Testis (tissue), 5 donors: ENCODE measurements at places on chromosomes 11 and 22. TPM values are rescaled to one million over a fixed set of nuclear protein-coding genes. Genes with fewer than 3 reads are reported as not detected.
A peak's percentile ranks its signal among the peaks of the same experiment; 100 is the strongest.

Gene GAS2
- total RNA-seq, result 9.0 TPM

Gene TEX12
- 6.3 TPM for total RNA-seq

Gene SLC5A1
- 4.8 TPM for total RNA-seq

Gene TRIOBP
- total RNA-seq, result 74.0 TPM

GRCh38 chr22:36238373-36239149, 766 bp downstream of the APOL2 start:
- no peaks in the 10 kb centered on the region for H3K36me3 ChIP-seq
- H3K27me3 ChIP-seq, result no peaks in the 10 kb centered on the region
- DNase-seq, result peak; percentile 49
- peak overlapping the region; percentile 48 for H3K4me3 ChIP-seq

DNA sequence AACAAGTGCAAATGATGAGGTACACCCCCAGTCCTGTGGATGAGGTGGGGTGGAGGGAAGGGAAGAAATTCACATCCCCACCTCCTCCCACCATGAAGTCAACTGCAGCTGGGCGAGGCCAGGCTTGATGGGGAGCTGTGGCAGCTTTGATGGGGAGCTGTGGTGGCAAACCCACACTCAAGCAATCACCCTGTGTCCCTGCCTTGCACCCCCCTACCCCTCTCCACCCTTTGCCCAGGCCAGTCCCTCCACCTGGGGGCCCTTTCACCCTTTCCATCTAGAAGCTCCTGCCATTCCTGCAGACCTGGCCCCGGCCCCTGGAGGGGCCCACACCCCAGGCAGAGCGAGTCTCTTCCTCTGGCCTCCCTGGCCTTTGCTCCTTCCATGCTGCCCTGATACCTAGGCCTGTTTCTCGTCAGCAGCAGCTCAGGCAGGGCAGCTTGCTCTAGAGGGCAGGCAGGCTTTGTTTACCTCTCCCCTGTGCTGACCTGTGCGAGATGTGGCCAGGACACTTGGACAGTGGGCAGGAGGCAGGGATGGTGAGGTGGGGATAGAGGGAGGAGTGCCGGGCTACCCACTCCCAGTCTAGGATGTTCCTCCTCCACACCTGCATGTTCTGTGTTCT, 4.5 kb upstream of the FGF3 start:
- no peaks in the 10 kb centered on the region for H3K4me1 ChIP-seq
- H3K27me3 ChIP-seq, result no peaks in the 10 kb centered on the region
- H3K27ac ChIP-seq, result no peak overlapping the region
- no peaks in the 10 kb centered on the region for H3K36me3 ChIP-seq
- DNase-seq, result no peak
- no peak overlapping the region for H3K4me3 ChIP-seq

DNA sequence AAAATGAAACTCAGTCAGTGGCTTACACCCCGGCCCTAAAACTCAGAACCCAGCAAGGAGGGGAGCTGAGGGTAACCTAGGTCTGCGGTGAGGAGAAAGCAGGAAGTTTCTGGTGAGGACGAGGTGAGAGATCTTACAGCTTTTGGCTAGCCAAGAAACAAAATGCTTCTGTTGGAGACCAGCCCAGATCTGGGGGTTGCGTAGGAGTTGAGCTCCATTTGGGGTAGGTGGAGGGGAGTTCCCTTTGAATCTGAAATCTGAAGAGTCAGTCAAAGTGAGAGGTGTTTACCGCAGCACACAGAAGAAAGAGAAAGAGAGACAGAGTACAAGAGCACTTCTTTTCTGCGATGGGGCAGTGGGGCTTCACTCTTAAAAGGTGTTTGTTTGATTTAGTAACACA, 29.6 kb downstream of the EHF start:
- no peaks in the 10 kb centered on the region for H3K27me3 ChIP-seq
- no peaks in the 10 kb centered on the region for H3K36me3 ChIP-seq
- H3K4me1 ChIP-seq, result no peaks in the 10 kb centered on the region
- H3K27ac ChIP-seq, result no peak overlapping the region

DNA sequence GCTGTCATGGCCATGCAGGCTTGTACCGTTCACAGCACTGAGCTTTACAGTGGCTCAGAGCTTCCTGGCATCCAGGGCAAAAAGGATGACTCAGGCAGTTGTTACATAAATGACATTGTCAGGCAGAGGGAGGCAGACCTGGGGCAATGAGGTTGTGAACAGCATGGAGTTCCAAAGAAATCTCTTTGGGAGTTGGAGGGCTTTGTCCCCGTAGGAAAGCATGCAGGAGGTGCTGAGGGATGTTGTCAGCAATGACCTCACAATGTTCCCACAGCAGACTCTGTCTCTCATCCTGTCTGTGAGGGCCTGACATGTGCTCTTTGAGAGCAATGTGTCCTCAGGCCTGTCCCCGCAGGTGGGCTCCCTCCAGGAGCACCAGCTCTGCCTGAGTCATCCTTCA, 25.9 kb upstream of the PDE2A start:
- no peaks in the 10 kb centered on the region for H3K36me3 ChIP-seq
- H3K4me3 ChIP-seq, result no peak overlapping the region
- no peak for DNase-seq
- peaks cover 18% of the 10 kb centered on the region for H3K4me1 ChIP-seq

DNA sequence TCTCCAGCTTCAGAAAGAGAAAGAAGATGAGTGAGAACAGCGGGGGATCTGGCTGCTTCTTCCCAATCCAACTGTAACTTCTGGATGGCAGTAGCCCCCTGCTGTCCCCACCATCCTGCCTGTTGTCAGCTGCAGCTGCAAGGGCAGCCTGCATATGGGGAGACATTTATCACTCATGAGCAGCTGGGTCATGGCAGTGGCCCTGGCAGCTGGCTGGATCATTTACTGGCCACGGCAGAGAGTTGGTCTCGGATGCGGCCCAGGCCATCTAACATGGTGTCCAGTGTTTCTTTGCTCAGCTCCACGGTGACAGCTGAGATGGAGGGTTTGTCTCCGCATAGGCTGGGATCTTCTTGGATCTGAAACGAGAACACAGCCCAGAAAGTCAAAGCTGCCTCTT, 14.8 kb downstream of the COMMD9 start:
- no peak overlapping the region for H3K4me3 ChIP-seq
- no peaks in the 10 kb centered on the region for H3K36me3 ChIP-seq
- no peak overlapping the region for H3K27ac ChIP-seq
- H3K27me3 ChIP-seq, result no peaks in the 10 kb centered on the region
- H3K4me1 ChIP-seq, result no peaks in the 10 kb centered on the region

DNA sequence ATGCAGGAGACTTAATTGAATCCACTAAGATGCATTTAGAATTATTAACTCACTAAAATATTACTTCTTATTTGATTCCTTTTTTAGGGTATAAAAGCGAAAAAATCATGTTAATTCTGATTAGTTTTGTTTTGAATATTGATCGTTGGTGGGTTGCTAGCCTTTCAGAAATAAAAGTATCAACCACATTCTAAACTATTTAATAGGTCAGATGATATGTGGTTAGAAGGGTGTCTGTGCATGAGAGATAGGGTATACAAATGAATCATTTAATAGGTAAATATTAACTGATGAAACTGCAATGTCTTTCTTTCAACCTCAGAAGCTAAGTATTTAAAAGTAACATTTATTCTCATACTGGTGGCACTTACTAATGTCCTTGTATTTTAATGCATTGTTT, 515.1 kb downstream of the CNTN5 start:
- H3K36me3 ChIP-seq, result no peaks in the 10 kb centered on the region
- no peak overlapping the region for H3K4me3 ChIP-seq
- H3K4me1 ChIP-seq, result no peaks in the 10 kb centered on the region
- no peak for DNase-seq
- H3K27ac ChIP-seq, result no peak overlapping the region
- no peaks in the 10 kb centered on the region for H3K27me3 ChIP-seq

DNA sequence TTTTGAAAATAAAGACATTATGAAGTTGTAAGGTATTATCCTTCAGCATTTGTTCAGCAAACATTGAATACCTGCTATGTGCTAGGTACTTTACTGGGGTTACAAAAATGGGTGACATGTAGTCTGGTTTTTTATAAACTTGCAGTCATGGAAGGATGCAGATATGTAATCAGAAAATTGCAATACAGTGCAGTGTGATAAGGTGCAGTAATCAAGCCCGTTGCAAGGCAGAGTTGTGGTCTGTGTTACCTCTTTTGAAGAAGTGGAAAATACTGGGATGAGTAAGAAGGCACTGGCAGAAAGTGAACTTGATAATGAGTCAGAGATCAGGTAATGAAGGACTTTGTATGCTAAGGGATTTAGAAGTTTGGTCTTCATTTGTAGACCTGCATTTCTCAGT, 8.1 kb downstream of the FBXO7 start:
- peaks cover 4% of the 10 kb centered on the region for H3K4me1 ChIP-seq
- H3K4me3 ChIP-seq, result no peak overlapping the region
- no peaks in the 10 kb centered on the region for H3K27me3 ChIP-seq
- no peak overlapping the region for H3K27ac ChIP-seq

DNA sequence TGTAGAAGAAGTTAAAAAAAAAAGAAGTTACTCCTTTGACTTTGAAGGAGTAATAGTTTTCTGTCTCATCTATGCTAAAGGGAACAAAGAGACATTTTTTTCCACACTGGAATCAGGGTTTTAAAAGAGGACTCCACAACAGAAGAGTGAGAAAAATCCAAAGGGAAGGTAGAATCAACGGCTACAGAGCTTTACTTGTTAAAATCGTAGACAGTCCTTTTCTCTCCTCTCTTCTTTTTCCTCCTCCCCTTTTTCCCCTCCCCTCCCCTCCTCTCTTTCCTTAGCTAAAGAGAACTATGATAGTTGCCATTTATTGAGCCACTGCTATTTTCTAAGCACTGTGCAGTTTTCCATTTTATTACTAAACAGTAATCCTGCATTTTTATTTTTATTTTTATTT, 29.2 kb downstream of the DDIAS start:
- H3K36me3 ChIP-seq, result no peaks in the 10 kb centered on the region
- no peak overlapping the region for H3K4me3 ChIP-seq
- no peaks in the 10 kb centered on the region for H3K4me1 ChIP-seq

DNA sequence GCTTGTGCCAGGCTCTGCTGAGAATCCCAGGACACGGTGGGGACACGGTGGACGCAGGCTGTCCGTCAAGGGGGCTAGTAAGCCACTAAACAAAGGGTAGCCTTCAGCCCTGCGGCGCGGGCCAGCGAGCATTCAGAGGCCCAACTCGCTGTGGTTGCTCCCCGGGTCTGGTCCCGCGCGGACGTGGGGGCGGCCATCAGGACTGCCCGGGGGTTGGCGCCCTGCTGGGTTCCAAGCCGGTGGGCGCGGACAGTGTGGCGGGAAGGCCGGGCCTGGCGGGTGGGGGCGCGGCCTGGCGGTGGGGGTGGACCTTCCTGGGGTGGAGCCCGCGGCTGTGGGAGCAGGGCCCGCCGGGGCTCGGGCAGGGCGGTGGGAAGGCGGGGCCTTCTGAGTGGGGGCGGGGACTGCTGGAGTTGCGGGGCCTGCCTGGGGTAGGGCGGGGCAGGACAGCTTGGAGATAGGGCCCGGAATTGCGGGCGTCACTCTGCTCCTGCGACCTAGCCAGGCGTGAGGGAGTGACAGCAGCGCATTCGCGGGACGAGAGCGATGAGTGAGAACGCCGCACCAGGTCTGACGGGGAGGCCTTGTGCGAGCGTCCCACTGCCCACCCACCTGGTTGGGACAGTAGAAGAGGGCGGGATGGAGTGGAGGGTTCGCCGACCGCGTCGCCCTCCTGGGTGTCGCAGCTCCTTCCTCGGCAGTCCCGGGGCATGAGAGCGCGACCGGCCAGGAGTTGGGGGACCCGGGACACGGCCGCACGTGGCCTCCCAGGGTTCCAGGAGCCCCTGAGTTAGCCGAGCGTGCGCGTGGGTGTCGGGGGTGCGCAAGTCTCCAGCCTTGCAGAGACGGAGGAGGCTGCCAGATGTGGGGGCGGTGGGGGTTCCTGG, at the start of gene SERHL2:
Gene SERHL2, plus strand, starts transcription at position 482 of the 887 bp plus-strand sequence. Its CDS starts 65 bp downstream, at position 547.
- peaks cover 5% of the 10 kb centered on the region for H3K4me1 ChIP-seq
- H3K36me3 ChIP-seq, result no peaks in the 10 kb centered on the region
- no peaks in the 10 kb centered on the region for H3K27me3 ChIP-seq
- peak within 1 kb of the TSS; percentile 51 for H3K4me3 ChIP-seq

DNA sequence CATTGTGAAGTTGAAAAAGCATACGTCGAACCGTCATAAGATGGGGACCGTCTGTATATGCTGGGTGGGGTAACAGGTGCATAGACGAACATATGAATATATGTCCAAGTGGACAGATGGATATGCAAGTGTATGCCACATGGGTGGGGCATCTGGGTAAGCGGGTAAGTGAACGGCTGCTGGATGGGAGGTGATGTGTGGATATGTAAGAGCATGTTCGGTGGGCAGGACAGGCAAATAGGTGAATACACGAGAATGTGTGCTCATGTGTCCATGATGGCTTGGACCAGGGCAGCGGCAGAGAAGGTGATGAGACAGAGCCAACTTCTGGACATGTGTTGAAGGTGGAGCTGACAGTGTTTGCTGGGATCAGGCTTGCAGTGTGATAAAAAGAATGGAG, 12.0 kb downstream of the IFITM10 start:
- H3K36me3 ChIP-seq, result no peaks in the 10 kb centered on the region
- H3K27me3 ChIP-seq, result no peaks in the 10 kb centered on the region
- no peak overlapping the region for H3K4me3 ChIP-seq
- H3K4me1 ChIP-seq, result no peaks in the 10 kb centered on the region
- DNase-seq, result no peak

GRCh38 chr11:8217136-8217535, 46.5 kb downstream of the LMO1 start:
- H3K4me1 ChIP-seq, result no peaks in the 10 kb centered on the region
- no peak overlapping the region for H3K4me3 ChIP-seq
- DNase-seq, result no peak
- H3K36me3 ChIP-seq, result no peaks in the 10 kb centered on the region
- no peaks in the 10 kb centered on the region for H3K27me3 ChIP-seq
- no peak overlapping the region for H3K27ac ChIP-seq

GRCh38 chr11:1453611-1454034, 33.0 kb downstream of the MOB2 start:
- DNase-seq, result no peak
- H3K27me3 ChIP-seq, result no peaks in the 10 kb centered on the region
- no peaks in the 10 kb centered on the region for H3K36me3 ChIP-seq
- H3K4me3 ChIP-seq, result no peak overlapping the region
- H3K27ac ChIP-seq, result no peak overlapping the region

DNA sequence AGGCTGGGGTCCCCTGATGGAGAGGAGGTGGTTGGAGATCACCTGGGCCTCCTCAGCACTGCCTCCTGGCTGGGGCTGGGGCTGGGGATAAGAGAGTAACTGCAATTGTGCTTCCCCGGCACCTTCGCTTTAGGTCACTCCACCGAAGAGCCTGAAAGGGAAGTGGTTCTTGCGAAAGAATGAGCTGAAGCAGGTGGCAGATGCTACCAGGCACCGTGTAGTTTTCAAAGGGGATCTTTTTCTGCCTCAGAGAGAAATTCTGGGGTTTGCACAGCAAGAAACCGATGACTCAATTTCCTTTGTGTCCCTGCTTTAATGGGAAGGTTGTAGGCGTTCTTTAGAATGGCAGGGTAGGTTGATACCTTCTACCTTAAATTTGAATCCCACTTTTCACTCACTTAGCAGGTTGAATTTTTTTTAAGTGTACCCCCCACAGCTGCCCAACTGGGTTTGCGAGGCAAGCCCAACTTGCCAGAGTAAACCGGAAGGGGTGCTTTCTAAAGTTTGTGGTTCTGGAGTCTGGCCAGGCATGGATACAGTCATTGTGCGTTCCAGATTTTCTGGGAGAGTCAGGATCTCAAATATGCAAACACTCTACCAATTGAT, 5.3 kb downstream of the CD44 start:
- no peak for DNase-seq
- H3K4me3 ChIP-seq, result no peak overlapping the region
- H3K27me3 ChIP-seq, result no peaks in the 10 kb centered on the region
- H3K27ac ChIP-seq, result no peak overlapping the region
- no peaks in the 10 kb centered on the region for H3K4me1 ChIP-seq
